ENCODE measurements at places on chromosomes 2 and 18.

DNA sequence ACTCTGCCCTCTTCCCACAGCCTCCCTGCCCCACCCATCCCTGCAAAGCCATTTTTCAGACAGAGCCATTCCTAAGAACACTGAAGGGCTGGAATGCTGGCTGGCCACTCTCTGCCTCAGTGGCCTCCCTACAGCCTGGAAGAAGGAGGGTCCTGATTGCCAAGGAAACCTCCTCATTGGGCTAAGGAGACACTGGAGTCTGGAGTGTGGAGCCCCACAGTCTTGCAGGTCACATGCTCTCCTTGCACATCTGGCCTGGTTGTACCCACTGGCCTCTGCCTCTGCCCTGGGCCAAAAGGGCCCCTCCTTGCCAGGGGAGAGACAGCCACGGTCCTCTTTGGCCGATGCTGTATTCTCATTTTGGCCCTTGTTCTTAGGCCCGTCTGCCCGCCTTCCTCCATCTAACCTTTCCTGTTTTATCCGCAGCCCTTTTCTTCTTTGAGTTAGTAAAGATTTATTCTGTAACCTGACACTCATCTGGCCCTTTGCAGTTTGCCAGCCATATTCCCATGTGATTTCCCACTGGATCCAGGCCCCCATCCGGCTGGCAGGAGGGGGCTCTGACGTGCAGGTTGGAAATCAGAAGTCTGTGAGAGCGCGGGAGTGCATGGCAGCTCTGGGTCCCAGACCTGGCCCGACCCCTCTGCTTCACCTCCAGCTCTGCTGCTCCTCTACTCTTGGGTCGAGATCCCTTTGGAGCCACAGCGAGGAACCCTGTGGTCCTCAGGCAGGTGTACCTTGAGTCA is 11.0 kb upstream of the CATIP start:
- peak; percentile 27 for DNase-seq

- no peak for DNase-seq
Measured at GRCh38 chr2:33275689-33276444, 200.6 kb upstream of the RASGRP3 start.

DNA sequence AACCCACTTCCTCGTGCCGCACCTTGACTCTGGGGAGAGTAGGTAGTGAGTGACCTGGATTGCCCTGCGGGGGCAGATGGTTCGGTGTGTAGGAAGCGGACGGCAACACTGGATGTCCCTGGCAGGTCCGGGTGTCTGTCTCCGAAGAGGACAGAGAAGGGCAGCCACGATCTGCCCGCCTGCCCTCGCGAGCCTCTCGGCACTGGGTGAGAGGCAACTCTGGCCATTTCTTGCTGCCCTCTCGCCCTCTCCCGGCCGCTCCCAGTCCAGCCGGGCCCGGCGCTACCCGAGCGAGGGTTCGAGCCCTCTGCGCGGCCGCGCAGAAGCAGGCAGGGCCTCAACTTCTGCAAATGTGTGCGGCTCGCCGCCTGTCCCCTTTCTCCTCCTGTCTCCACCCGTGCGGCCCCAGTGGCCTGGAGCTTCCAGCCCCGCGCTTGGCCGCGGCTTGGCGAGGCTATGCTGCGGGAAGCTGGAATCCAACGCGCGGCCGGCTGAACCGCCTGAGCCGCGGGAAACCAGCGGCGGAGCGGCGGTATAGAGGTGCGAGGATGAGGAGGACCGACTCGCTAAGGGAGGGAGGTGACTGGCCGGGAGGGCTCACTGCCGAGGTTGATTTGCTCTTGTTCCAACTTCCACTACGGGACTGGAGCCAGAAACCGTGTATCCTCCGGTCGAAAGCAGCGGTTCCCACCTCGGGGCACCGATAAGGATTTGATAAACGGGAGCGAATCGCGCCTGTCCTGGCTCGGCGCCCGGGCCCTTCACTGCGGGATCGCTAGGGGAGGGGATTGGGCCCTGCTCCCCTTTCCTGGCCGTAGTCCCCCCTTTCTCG is 1.5 kb downstream of the EPAS1 start:
- DNase-seq, result peak; percentile 80

- no peak for DNase-seq
Measured at GRCh38 chr2:142100970-142101369, 29.8 kb downstream of the LRP1B start.

DNA sequence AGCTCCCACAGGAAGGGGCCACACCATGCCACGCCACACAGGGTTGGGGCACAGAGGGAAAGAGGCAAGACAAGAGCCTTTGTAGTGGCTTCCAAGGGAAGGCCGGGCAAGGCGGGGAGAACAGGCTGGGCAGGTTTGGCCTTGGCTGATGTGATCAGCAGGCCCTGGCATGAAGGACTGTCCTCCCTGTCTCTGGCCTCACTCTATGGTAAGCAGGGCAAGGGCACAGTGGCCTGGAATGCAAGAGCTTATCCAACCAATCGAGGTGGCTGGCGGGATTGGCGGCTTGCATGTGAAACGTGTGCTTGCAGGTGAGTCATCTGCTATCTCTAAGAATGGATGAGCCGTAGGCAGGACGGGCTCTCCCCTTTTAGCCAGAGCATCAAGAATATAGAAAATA is 6.4 kb upstream of the ATP9B start:
- DNase-seq, result no peak

DNA sequence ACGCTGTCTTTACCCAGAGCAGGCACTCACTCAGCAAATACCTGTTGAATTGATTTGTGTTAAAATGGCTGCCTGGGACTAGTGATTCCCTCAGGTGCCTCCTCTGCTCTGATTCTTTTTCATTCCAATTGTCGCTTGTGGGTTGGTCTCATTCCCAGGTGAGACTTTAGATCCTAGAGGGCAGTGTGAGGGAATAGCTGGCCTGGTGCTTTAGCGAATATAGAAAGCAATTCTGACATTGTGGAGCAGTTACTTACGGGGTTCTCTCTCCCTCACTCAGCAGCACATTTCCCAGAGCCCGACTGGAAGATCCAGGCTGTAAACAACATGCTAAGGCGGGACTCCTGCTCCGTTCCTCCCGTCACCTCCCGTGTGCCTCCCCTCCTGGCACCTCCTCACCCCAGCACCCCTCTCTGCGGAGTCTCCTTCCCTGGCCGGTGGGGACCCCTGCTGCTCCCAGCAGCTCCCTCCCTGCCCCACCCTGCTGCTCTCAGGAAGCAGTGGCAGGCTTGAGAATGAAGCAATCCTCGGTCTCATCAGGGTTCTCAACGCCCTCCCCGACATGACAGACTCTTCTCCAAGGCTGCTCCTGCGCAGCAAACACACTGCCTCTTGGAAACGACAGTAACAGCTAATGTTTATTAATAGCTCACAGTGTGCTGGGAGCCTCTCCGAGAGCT is 26.9 kb downstream of the CELF4 start:
- peak; percentile 73 for DNase-seq

GRCh38 chr2:33077844-33078243 is 131.1 kb downstream of the LTBP1 start:
- DNase-seq, result no peak

DNA sequence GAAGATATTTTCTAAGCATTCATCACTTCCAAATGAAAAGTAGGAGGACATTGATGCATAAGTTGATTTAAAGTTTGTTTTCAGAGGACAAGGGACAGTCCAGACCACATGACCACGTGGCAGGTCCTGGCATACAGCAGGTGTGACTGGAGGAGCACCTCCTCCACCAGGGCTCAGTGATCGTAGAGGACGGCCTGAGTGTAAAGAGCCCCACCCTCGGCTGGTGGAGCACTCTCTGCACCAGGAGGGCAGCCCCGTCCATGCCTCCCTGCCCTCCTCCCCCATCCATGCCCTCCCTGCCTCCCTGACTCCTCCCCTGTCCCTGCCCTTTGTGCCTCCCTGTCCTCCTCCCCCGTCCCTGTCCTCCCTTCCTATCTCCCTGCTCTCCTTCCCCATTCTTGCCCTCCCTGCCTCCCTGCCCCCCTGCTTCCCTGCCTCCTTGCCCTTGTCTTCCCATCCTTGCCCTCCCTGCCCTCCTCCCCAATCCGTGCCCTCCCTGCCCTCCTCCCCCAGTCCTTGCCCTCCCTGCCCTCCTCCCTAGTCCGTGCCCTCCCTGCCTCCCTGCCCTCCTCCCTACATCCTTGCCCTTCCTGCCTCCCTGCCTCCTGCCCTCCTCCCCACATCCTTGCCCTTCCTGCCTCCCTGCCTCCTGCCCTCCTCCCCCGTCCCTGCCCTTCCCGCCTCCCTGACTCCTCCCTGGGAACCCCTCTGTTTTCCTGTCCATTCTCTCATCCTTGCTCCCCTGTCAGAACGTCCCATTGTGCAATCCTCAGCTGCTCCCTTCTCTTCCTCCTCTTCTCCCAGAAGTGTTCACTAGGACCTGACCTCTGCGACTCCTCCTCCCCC is 47.9 kb downstream of the ANKMY1 start:
- DNase-seq, result peak; percentile 13

DNA sequence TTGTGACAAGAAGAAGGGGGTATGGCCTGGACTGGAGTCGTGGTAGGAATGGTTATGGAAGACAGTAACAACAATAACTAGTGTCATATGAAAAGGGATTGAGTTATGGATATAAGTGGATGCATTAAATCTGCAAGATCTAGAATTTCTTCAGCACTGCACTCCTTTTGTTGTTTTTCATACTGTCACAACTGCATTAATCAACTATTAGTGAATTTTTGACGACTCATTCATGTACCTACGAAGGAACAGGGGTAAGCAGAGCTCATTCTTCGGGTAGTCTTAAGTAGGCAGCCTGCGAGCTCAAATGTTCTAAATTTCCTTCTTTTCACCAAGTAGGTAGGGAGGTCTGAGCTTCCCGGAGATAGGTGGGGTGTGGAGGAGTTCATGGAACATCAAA is 109.7 kb upstream of the UPP2 start:
- no peak for DNase-seq

- no peak for DNase-seq
Measured at GRCh38 chr2:150404147-150404546, 83.3 kb downstream of the RND3 start.

- DNase-seq, result no peak
Measured at GRCh38 chr2:150677551-150677950, 190.1 kb upstream of the RND3 start.

GRCh38 chr2:217142649-217143266 is 282.9 kb upstream of the TNP1 start:
- DNase-seq, result peak; percentile 87

GRCh38 chr2:241637795-241638660 is 535 bp downstream of the ATG4B start:
- DNase-seq, result no peak

DNA sequence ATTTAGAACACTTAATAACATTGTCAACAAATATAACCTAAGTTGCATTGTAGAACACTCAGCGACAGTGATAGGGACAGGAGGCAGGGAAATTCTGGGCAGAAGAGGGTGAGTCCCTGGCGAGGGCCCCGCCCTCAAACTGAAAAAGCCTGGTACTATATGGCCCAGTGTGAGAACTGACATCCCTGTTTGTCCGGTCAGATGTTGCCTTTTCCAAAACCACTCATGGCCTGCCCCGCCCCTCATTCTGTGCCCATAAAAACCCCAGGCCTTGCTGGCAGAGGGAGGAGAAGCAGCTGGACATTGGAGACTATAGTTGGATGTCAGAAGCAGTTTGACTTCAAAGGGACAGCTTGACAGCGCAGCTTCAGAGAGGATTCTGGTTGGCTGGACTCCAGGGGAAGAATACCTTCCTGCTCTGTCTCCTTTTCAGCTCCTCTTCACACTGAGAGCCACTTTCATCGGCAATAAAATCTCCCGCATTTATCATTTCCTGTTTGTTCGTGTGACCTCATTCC is 47.0 kb downstream of the FAM117B start:
- DNase-seq, result no peak

DNA sequence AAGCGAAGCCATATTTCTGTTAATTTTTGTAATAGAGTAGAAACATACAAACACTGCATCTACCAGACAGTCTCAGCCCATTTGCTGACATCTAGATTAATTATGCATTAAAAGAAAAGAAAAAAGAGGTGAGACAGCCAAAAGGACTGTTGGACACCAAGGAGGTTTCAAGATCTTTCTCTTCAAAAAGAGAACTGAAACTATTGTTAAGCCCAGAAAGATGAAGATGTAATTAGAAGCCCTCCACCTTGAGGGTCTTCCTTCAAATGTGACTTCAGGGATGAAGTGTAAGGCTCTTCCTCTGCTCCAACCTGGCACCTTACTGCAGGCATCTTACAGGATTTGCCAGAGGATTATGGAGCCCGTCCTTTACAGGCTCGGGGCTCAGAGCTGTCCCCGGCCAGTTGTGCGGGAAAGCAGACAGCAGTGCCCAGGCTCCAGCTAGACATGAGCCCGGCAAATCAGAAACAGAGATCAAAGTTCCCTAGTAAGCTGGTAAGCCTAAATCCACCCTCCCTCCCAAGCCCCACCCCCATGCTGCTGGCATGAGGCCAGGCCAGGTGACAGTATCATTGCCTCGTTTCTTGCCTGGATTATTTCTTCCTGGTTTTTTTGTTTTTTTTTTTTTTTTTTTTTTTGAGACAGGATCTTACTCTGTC is 38.9 kb downstream of the ADI1 start:
- DNase-seq, result no peak

DNA sequence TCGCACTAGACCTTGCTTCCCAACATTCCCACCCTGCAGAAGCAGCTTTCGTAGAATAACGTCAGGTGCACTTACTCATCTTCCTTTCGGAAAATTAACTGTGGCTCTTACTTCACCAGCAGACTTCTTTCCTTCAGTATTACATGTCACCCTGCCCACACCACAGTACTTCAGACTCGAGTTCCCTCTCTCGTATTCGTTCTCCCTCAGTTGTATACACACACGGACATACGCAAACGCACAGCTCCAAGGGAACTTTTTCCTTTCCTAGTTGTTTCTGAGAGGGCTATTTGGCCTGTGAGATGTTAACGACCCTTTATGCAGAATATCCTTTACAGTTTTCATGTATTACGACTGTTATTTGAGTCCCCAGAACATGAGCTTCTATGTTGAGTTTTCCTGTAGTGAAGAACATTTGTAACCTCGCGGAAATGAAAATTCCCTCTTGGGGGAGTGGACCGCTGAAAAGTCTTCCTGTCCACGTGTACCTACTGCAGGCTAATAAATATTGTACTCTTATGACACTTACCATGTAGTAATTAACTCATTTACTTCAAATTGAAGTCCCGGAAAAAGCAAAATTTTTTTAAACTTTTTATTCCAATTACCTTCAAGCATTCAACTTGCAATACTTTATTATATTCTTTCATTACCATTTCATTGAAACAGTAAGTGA is 908 bp downstream of the ERLEC1 start:
- DNase-seq, result peak; percentile 53

- no peak for DNase-seq
Measured at GRCh38 chr2:69299772-69300516, 87.1 kb downstream of the GFPT1 start.

DNA sequence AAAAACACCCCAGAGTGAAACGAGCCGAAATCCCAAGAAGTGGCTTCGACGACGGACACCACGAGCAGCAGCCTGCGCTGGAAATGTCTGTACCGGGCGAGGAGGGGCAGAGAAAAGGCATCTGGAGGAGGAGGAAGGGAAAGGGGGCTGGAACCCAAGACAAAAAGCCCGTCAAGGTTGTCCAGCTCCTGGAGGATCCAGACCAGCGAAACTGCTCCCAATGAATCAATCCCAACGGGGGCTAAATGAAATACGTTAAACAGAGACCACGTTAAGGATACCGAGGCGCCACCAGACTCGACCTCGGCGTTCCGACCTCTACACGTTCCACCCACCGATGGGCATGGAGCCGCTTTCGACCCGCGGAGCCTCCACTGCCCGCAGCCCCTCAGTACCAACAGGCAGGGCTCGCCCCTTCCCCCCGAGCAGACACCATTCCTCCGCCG is 400 bp downstream of the CCDC88A start:
- no peak for DNase-seq

- DNase-seq, result peak; percentile 48
Measured at GRCh38 chr2:240326246-240326645, 109.2 kb upstream of the GPC1 start.

Data from endodermal cell (in vitro differentiated cells).